ENCODE measurements at places on chromosomes 12 and 14.

DNA sequence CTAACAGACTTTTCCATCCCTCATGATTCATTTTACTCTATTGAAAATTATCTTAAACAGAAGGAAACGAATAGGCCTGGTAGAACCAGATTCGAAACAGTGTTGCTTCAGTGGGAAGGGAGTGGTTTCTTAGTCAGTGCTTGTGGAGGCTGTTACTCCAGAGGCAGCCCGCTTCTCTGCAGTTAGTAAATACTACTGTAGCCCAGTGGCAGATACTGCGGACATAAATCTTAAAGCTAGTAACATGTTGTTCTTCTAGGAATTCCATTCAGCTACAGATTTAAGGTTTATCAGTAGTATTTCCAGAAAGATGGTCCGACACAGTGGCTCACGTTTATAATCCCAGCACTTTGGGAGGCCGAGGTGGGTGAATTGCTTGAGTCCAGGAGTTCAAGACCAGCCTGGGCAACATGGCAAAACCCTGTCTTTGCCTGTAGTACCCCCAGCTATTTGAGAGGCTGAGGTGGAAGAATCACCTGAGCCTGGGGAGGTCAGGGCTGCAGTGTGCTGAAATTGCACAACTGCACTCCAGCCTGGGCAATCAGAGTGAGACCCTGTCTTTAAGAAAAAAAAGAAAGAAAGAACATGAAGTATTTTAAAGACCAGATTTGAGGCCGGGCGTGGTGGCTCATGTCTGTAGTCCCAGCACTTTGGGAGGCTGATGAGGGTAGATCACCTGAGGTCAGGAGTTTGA is 45.9 kb downstream of the DIP2B start:
- DNase-seq, result no peak

DNA sequence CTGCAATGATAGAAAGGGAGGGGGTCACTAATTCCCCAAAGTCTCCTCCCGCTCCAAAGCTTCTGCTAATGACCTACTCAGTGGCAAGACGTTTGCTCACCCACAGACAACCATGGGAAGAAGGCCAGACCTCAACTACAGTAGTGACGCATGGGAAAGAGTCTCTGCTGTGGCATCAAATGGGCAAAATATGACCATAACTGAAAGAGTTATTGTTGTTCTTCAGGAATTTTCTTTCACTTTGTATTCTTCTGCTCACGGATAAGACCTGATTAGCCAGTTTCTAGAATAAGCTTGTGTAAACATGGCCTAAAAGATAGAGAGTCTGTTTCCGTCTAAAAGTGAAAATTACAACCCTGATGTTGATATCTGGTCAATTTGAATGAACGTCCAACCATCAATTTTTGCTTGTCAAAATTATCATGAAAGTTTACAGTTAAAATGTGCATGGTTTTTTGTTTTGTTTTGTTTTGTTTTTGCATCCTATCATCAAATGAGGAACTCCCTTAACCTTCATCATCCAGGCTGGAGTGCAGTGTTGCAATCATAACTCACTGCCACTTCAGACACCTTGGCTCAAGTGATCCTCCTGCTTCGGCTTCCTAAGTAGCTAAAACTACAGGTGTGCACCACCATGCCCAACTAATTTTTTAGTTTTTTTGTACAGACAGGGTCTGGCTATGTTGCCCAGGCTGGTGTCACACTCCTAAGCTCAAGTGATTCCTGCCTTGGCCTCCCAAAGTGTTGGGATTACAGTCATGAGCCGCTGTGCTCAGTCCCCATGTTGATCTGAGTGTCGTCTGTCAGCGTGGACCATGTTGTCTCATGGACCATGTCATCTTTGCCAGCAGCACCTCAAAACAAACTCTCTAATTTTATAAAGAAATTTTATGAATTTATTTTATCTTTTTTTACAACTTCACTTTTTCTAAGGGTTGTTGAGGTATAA is 7.0 kb downstream of the KRT6B start:
- DNase-seq, result no peak

DNA sequence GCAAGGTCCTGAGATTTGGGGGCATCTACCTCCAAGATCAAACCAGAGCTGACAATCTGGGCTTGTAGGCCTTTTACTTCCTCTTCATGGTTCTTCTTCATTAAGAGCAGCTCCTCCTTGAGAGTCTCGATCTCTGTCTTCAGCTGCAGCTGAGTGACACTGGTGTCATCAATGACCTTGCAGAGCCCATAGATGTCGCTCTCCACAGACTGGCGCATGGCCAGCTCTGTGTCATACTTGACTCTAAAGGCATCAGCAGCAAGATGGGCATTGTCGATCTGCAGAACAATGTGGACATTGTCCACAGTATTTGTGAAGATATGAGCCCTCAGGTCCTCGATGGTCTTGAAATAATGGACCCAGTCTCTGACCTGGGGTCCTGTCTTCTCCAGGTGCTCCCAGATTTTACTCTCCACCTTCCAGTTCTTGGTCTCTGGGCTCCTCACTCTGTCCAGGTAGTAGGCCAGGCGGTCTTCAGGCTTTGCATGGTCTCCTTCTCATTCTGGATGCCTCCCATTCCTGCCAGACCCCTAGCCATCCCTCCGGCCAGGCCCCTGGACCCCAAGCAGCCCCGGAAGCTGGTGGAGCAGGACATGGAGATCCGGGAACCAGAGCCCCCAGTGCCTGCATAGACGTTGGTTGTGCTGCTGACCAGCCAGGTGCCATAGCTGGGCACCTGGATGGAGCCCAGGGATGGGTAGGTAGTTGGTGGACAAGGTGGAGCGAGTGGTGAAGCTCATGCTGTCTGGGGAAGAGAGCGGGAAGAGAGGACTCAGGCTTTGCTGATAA is 141.0 kb downstream of the MSRB3 start:
- DNase-seq, result no peak

GRCh38 chr12:22029991-22030390 is 16.0 kb upstream of the CMAS start:
- no peak for DNase-seq

- DNase-seq, result no peak
Observed at GRCh38 chr12:118183711-118184110, 47.8 kb downstream of the PEBP1 start.

- DNase-seq, result no peak
Observed at GRCh38 chr12:85299053-85299452, 19.0 kb downstream of the ALX1 start.

- DNase-seq, result no peak
Observed at GRCh38 chr12:97680751-97681150, 218.1 kb downstream of the RMST start.
